ENCODE measurements at places on chromosomes 2 and 18.

DNA sequence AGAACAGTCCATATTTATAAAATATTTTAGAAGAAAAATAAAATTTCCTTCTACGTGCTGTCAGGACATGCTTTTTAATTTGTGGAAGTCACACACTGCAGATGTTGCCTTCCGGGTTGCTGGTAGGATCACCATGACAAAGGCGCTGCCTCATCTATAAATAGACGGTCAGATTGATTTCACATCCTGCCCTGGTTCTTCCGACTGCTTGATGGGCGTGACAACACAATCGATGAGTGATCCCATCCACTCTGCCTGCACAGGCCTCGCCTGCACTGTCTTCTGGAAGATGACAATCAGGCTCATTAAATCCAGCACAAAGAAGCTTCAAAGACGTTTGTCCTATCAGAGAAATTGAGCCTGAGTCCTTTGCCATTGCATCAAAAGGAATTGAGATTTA is 318.9 kb upstream of the TRIB2 start:
- DNase-seq: no peak

DNA sequence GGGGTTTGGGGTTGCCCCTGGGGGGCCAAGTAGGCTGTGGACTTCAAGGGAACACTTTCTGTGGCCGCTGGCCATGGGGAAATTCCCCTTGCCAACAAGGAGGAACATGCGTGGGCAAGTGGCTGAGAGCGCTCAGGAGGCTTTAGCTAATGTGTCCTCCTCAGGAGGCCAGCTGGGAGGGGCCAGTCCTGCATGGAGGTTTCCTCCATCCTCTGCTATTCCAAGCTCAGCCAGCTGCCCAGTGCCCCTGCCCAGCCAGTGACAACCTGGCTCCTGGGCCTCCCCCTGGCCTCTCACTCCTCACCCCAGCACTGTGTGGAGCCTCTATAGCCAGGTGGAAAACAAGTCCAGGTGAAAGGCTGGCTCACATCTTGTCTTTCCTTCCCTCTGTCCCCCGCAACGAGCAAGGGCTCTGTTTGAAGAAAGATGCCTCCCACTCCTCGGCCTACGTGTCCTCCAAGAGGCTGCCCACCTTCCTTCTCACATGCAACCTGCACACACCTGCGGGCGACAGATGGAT is 64.4 kb upstream of the DAPL1 start:
- no peak for DNase-seq

DNA sequence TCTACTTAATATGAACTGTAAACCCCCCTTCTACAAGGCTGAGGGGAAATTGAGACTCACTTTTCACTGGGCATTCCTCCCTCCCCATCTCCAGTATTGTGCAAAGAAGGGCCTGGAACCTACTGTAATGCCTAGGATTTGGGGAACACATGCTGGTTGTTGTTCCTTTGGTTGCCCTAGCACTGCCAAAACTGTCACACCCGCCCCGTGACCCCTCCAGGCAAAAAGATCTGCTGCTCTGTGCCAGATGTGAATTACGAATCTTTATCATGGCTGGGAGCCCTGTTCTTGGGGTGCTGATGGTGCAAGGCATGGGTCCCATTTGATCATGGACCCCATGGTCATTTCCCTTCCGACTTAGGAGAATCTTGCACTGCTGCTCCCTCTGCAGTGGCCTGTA is 95.4 kb downstream of the CABLES1 start:
- no peak for DNase-seq

GRCh38 chr2:71891719-71892422 is 255.8 kb downstream of the CYP26B1 start:
- no peak for DNase-seq

DNA sequence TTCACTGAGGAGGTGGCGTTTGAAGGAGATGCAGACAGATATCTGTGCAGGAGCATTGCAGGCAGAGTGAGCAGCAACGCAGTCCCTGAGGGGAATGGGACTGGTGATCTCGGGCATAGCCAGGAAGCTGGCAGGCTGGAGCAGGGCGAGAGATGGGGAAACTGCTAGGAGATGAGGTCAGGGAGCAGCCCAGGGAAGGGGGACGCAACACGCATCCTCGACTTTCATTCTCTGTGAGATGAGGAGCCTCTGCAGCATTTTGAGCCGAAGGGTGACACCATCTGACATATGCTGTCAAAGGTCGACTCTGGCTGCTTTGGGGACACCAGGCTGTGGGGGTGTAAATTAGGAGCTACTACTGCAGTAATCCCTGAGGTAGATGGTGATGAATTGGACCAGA is 4.3 kb upstream of the CHRNA1 start:
- no peak for DNase-seq

DNA sequence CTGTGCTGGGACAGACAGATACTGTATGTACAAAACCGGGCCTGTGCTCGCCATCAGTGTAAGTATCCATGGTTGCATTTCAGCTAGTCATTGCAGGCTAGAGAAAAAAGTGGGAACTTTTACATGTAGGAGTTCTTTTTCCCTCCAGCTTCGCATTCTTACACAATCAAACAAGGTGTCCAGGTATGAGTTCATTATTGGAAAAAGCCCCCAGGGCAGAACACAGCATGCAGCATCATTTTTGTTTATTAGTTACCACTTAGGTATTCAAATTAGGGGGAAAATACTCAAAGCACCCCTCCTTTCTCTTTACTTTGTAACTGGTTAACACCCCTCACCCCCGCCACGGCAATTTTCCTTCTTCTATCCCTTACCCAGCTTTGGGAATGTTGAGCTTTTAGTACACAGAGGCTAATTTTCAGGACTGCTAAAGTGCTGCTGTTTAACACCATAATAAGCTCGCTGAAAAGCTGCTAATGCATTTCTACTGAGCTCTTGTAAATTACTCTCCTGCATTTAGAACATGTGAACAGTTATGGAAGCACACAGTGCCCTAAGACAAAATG is 13.6 kb downstream of the UPP2 start:
- no peak for DNase-seq

DNA sequence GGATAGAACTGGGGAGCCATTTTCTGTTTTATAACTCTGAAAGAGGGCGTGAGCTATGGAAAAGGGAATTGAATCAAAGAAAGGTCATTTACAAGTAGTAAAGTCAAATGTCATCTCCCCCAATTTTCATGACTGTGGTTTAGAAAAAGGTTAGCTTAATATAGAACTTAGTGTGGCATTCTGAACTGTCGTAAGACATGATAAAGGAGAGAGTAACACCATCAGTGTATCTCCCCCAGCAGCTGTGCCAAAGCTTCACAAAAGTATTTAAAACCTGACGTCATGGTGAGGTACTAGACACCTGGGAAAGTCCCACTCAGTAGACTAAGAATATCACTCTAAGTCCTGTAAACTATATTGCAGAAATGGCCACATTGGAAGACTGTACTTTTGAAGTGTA is 5.8 kb upstream of the IKZF2 start:
- DNase-seq: no peak

- no peak for DNase-seq
Measured at GRCh38 chr2:190863946-190864345, 16.7 kb upstream of the GLS start.

GRCh38 chr2:219273937-219274336 is 5.2 kb upstream of the DNAJB2 start:
- no peak for DNase-seq

GRCh38 chr2:65049010-65049639 is 7.1 kb upstream of the CEP68 start:
- no peak for DNase-seq

- DNase-seq: no peak
Measured at GRCh38 chr2:75431763-75432162, 129.0 kb downstream of the EVA1A start.

DNA sequence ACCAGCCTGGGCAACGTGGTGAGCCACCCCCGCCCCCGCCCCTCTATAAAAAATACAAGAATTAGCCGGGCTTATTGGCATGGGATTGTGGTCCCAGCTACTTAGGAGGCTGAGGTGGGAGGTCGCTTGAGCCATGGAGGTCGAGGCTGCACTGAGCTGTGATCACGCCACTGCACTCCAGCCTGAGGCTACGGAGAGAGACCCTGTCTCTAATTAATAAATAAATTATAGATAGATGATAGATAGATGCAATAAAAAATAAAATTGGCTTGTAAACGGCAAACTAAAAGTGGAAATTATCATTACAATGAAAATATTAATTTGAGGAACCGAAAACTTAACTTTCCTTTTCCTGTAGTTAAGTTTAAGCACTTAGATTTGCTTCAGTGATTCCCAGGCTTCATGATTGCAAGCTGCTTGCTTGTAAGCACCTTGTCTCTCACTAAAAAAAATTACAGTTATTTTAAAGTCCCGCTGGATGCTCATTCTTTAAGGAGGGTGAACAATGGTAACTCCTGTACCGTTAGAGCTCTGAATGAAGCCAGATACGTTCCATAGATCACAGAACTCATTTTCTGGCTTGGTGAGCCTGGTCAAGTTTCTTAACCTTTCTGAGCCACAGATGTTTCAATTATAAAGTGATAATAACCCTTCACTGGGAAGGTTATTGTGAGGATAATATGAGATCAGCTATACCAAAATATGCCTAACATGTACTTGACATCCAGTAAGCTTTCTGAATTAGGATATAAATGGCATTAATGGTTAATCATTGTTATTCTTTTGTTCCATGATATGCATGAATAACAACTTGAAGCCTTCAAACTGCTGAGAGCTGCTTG is 9.3 kb upstream of the NARS1 start:
- DNase-seq: no peak

DNA sequence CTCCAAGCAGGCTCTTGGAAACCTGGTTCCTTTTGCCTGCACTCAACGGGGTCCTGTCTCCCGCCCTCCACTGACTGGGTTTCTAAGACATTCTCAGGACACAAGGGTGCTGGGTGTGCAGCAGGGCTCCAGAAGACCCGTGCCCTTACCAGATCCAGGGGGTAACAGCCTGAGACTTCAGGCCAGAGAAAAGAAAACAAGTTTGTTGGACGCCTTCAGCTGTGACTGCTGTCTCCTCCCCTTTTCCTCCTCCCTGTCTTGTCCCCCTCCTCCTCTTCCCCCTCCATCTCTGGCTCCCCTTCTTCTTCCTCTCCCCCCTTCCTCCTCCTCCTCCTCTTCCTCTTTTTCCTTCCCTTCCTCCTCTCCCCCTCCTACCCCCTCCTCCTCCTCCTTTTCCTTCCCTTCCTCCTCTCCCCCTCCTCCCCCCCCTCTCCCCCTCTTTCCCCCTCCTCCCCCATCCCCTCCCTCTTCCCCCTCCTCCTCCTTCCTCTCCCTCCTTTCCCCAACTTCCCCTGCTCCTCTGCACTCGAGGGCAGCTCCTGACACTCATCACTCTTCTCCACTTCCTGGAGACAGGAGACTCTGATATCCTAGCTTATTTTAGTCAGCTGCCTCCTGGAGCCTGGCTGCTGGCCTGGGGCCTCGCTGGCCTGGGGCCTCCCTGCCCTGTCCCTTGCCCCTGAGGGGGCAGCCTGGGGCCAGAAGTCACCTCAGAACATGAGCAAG is 12.4 kb downstream of the ADRA2B start:
- no peak for DNase-seq

GRCh38 chr2:187581125-187581896 is 27.1 kb upstream of the TFPI start:
- no peak for DNase-seq

DNA sequence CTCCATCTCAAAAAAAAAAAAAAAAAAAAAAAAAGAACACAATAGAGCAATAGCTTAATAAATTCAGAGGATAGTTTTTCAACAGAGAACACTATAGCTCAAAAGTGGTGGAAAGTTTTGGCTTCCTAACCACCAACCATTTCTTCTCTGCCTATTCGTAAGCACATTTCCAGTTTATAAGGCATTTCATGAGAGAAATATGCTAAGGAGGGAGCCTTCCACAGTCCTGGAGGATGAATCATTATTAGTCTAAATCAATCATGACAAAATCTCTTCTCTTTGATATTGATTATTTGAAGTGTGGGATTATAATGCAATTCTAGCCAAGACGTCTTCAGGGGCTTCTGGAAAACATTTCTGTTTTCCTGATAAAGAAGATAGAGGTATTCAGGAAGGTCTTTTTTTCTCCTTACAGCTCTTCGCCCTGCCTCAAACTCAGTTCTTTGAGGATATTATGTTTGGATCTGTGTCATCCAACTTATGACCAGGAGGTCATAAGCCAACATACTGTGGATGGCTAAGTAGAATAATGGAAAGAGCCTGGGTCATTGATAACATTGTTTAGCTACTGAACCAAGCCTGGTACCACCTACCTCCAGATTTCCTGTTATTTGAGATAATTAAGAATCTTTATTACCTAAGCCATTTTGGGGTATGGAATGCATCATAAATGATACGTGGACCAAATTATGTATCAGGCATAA is 207.3 kb downstream of the TRIB2 start:
- no peak for DNase-seq

DNA sequence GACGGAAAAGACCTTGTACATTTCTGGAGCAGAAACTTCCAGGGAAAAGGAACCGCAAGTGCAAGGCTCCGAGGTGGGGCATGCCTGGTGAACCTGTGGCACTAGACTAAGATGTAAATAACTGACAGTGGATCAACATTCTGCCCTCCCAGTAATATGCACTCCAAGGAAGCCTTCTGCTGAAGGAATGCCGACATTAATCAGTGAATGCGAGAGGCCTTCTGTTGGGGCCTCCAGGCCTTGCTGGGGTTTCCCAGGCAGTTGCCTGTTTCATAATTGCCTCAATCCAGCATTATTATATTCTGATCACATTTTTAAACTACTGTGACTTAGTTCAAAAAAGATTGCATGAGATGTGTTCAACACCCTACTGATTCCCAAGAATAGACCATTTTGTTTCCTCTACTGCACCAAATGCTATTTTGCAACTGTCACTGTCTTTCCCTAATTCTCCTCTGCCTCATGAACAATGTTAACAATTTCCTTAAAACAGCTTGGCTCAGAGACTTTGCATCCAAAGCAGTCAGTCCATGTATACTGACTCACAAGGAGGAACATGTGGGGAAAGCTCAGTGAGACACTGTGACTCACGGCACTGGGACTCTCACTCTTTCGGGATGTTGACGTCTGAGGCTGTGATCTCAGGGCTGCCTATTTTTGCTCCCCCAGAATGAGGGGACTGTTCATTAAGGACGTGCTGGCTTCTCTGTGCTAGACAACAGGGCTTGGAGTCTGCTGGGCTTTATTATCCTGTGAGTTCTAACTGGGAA is 10.5 kb upstream of the DSG2 start:
- no peak for DNase-seq

DNA sequence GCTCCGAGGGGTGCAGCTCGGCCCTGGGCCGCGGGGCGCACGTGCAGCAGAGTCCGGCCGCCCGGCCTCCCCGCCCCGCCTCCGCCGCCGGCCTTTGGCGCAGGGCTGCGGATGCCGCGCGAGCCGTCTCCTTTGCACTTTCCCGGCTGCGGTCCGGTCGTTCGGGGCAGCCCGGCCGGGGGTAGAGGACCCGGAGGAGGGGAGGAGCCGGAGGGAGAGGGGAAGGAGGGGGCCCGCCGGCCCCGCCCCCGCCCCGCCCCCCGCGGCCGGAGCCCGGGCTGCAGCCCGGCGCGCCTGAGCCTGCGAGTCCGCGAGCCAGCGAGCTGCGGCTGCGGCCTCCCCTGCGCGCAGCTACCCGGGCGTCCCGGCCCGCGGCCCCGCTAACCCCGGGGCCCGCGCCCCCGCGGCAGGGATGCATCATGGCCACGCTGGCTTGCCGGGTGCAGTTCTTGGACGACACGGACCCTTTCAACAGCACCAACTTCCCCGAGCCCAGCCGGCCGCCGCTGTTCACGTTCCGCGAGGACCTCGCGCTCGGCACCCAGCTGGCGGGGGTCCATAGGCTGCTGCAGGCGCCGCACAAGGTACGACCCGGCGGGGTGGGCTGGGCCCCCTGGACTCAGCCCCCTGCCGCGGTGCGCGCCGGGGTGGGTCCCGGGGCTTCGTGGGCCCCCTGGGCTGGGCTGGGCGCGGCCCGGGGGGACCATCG is at the start of gene FHOD3:
Gene FHOD3, plus strand, starts transcription at position 297 of the 709 bp plus-strand sequence. Its CDS starts 123 bp downstream, at position 420.
- DNase-seq: no peak

Measured in activated gamma-delta T cell treated with Interleukin-2 at 50 U/mL for 16 hours (primary cell).